Smooth muscle cell of the brain vasculature (primary cell): ENCODE measurements at places on chromosomes 2 and 18.

DNA sequence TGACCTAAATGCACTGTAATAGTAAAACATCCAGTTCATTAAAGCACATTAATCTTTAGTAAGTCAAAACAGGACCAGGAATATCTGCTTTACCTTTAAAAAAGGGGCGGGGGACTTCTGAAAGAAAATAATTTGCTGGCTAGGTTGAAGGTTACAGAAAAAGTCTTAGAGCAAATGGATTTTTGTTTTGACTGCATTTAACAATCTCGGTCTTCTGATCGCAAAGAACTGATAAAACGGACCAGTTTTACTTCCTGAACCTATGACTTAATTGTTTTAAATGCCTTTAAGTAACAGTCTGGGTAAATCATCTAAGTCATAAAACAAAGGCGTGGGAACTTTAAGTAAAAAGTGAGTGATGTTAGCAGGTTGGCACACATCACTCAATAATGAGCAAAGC is 783 bp downstream of the BUB1 start:
- no peak for DNase-seq

GRCh38 chr2:44933434-44933951 is 8.0 kb upstream of the SIX3 start:
- no peak for DNase-seq

GRCh38 chr2:145757503-145758246 is 1237.8 kb upstream of the ZEB2 start:
- DNase-seq, result no peak

GRCh38 chr2:215439404-215439803 is 3.5 kb upstream of the FN1 start:
- DNase-seq, result no peak

DNA sequence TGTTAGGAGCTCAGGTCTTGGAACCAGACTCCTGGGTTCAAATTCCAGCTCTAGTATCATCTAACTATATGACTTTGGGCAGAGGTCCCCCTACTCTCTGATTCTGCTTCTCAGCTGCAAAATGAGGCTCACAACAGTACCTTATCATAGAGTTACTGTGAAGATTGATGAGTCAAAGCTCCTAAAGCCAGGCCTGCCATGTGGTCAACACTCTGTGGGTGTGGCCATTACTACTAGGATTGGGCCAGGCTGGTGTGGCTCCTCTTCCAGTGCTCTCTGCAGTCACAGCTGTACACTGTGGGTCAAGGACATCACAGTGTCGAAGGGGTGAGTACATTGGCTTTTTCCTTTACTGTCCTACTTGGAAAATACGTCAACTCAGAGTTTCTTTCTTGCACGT is 22.6 kb downstream of the CAPN13 start:
- no peak for DNase-seq

DNA sequence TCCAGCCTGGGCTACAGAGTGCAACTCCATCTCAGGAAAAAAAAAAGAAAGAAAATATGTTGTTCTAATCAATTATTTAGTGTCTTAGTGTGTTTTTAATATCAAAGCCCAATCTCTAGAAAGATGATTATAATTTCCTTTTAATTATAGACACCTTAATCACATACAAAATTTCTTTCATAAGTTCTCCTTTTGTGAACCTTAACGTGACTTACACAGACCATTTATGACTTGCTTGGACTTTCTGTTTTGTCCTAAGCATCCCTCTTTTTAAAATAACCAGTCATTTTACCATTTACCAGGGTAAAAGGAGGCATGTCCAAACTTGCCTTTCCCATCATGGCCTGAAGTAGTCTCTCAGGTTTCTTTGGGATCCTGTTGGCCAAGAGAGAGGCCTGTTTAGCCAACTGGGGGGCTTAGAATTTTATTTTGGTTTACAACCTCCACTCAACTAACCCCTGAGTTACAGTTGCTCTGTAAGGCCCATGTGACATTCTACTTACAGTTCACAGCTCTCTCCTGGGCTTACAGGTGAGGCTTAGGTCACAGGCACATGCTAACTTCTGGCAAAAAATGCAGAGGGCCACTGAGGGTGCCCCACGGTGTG is 23.9 kb upstream of the GPR155 start:
- DNase-seq, result no peak

DNA sequence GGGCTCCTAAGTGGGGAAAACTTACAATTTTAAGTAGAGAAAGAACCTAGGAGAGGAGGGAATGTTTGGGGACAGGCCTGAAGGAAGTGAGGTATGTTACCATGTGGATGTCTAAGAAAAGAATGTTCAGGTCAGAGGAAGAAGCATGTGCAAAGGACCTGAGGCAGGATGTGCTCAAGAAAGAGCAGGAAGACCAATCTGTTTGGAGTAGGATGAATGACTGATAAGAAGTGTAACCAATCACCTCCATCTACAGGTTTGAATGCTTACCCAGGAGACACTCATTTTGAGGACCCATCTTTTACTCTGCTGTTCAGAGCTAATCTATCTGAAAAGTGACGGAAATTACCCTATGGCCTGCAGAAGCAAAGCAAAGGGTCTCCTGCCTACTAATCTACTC is 342.3 kb downstream of the ARHGAP15 start:
- no peak for DNase-seq

- no peak for DNase-seq
Observed at GRCh38 chr18:58190842-58191530, 147.0 kb downstream of the NEDD4L start.

DNA sequence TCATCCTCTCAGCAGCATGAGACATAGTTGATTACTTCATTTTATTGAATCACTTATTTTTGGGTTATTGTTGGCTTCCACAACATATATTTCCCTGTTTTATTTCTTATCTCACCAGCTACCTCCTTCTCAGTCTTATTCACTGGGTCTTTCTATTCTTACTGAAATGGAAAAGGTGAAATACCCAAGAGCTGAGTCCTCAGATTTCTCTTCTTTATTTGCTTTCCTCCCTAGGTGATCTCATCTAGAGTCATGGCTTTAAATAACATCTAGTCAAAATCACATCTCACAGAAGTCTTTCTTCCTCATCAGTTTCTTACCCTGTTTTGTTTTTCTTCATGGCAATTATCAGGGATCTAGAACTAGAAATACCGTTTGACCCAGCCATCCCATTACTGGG is 105.0 kb upstream of the RBBP8 start:
- DNase-seq, result no peak
